T47D (cell line): ENCODE measurements at places on chromosomes 5 and 9.

GRCh38 chr5:115556276-115556675 is 11.7 kb upstream of the FEM1C start:
- no peak for DNase-seq

DNA sequence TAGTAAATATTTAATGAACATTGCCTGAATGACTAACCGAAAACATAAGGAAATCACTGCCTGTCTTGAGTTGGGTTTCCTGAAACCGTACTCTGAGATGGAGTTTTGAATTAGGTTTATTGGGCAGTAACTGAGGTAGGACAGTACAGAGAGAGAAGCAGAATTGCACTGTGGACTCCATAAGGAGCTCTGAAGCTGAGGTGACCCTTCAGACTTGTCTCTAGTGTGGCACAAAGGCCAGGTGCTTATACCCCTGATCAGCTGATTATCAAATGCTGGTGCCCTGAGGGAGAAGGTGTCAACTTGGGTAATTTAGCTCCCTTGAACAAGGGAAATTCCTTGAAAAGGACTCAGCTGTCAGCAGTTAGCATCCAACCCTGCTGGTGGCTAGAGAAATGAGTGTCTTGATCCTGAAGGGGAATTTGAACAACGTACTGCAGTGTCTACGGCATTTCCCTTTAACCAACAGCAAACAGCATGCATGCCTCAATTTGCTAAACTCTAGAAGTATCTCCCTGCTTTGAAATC is 135.0 kb upstream of the SMARCA2 start:
- no peak for DNase-seq

DNA sequence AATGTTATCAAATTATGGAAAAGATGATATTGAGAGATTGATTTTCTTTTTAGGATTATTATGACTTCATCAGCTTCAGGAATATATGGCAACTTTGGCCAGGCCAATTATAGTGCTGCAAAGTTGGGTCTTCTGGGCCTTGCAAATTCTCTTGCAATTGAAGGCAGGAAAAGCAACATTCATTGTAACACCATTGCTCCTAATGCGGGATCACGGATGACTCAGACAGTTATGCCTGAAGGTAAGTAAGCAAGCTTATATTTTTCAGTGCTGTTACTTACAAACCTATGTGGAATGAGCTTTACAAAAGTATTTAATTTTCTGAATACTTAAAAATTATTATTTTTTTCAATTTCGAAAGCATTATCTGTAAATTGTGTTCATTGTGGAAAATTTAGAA is 26.5 kb downstream of the HSD17B4 start:
- DNase-seq, result no peak

GRCh38 chr9:134772331-134772730 is 108.3 kb upstream of the FCN2 start:
- no peak for DNase-seq

- no peak for DNase-seq
Observed at GRCh38 chr9:76716085-76716672, 48.1 kb upstream of the PCA3 start.

- DNase-seq, result no peak
Observed at GRCh38 chr5:133123297-133123696, 71.5 kb downstream of the HSPA4 start.

- DNase-seq, result no peak
Observed at GRCh38 chr5:57417971-57418370, 64.6 kb downstream of the ACTBL2 start.

GRCh38 chr5:91712718-91713117 is 329.6 kb upstream of the ARRDC3 start:
- DNase-seq, result no peak

- DNase-seq, result no peak
Observed at GRCh38 chr5:30607301-30607894, 586.1 kb upstream of the CDH6 start.

GRCh38 chr9:121700832-121701419 is 49.5 kb downstream of the DAB2IP start:
- no peak for DNase-seq

GRCh38 chr5:3214838-3215374 is 380.7 kb upstream of the IRX1 start:
- DNase-seq, result no peak

DNA sequence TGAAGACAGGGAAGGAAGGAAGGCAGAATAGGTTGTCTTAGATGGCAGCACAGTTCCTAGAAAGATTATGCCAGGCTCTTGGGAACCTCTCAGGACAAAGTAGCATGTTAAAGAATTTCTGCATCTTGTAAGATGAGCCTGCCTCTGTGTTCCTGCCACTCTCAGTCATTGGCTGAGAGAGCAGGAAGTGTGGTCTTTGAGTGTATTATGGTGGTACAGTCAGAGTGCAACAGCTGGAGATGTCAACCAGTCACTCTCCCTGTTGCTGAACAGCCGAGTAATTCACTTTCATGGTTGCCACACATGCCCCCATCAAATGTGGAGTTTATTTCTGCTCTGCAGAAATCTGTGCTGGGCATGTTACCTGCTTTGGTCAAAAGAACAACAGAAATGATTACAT is 659.6 kb upstream of the RIOK2 start:
- DNase-seq, result no peak

GRCh38 chr9:133622555-133622954 is 13.4 kb upstream of the FAM163B start:
- DNase-seq, result no peak

DNA sequence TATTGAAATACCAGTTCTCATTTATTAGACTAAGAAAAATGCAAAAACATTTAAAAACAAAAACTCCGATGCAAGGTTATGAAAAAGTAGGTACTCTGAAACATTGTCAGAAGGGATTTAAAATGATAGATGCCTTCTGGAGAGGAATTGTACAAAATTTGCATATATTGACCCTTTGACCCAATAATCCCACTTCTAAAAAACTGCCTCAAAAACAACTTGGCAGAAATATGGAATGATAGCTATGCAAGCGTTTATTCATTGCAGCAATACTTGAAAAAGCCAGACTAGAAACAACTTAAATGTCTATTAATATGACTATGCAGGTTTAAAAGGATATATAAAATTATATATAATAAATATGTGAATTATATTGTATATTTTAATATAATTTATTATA is 118.4 kb downstream of the PLK2 start:
- DNase-seq, result no peak

- no peak for DNase-seq
Observed at GRCh38 chr5:137575847-137576246, 76.7 kb upstream of the SPOCK1 start.

- DNase-seq, result no peak
Observed at GRCh38 chr9:15553528-15553898, 670 bp downstream of the CCDC171 start.

DNA sequence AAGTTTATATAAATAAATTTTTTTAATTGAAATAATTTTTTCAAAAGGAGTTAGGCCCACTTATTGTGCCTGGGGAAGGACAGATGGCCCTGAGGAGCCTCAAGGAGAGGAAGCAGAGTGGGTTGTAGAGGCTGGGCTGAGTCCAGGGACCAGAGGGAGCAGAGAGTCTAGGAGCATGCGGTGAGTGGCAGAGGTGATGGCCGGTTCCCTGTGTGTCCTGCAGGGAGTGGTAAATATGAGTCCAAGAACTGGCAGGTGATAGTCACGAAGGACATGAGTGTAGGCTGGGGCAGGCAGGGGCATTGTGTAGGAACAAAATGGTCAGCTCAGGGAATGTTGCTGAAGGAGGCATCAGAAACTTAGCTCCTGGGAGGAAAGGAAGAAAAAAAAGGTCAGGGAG is 8.3 kb upstream of the BTNL9 start:
- DNase-seq, result no peak

DNA sequence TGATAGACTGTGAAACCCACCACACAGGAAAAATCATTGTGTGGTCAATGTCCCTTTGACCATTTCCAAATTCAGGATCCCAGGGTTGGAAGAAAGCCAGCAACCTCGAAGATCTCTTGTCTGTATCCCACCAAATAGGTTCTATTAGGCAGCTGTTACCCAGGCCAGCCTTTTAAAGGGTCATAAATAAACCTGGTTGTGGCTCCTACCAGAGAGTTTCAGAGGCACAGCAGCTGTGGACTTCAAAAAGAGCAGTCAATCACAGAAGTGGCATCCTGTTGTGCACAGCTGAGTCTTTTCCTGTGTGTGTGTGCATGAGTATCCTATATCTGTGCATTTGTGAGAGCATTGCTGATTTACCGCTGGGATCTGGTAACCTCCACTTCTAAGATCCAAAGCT is 23.7 kb upstream of the OR2S2 start:
- DNase-seq, result no peak

GRCh38 chr9:114093031-114093471 is 6.0 kb downstream of the KIF12 start:
- DNase-seq, result no peak

GRCh38 chr5:3226196-3226920 is 369.3 kb upstream of the IRX1 start:
- DNase-seq, result no peak

- no peak for DNase-seq
Observed at GRCh38 chr9:35748242-35748857, 678 bp downstream of the GBA2 start.

DNA sequence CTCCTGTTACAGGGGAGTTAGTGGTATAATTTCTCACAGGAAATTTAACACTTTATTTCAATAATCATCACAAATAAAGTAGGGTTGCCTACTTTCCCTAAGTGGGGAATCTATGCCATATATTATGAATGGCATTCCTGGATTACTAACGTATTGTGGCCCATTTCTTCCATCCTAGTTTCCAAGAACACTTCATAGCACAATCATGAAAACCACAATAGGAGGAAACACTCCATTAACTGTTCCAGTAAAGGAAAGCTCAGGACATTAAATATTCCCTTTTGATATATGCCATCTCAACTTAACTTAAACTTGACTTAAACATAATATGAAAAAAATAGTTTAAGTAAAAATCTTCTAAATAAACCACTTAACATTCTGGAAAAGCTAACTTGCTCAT is 2.1 kb downstream of the CPLANE1 start:
- DNase-seq, result no peak

GRCh38 chr9:83456226-83456625 is 82.0 kb downstream of the FRMD3 start:
- DNase-seq, result no peak

GRCh38 chr9:68844157-68844556 is 139.1 kb downstream of the PIP5K1B start:
- no peak for DNase-seq

DNA sequence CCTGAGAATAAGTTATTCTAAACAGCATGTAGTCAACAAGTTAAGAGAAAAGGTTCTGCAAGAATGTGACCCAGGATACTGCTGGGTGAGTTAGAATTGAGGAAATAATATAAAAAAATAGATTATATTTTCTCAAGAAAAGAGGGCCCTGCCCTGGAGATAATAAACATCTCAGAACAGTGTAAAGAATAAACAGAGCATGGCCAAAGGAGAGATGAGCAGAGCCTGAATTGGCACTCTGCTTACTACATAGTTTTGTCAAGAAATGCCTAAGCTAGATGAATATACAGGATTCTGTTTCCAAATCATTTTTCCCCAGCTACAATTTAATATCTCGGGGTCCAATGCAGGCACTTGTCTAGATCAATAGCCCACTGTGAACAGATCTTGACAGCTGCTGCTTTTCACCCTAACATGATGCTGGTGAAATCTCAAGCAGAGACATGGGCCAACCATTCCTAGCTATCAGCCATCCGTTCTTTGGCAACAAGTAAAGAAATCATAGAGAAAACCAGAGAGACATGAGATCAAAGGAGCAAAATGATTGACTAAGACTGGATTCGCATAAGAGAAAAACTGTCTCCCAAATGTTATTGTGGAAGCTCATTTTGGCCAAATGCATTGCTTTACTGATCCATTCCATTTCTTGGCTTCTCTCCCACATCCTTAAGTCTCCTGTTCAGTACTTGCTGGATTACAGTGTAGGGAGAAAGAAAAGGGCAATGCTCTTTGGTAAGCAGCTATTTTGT is 173.2 kb downstream of the PRELID2 start:
- no peak for DNase-seq

- DNase-seq, result peak; percentile 7
Observed at GRCh38 chr5:103503066-103503465, 59.5 kb downstream of the NUDT12 start.
